ENCODE measurements at places on chromosomes 7 and 10.

DNA sequence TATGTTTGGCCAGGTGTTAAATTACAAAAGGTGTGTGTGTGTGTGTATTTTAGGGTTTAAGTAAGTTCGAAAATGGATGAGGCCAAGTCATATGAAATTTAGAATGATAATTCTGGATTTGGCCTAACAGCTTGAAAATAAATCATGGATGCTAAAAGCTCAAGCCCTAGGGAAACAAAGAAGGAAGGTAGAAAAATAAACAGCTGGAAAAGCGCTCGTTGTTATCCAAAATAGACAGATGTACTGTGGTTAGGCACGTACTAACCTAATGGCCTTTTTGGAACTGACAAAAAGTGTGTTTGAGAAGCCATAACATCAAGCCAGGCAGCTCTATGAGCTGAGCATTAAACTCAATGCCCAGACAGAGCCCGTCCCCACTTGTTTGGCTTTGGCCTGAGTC is 17.5 kb upstream of the PALS2 start:
- DNase-seq, result no peak

GRCh38 chr10:67657775-67658174 is 38.2 kb downstream of the CTNNA3 start:
- no peak for DNase-seq

DNA sequence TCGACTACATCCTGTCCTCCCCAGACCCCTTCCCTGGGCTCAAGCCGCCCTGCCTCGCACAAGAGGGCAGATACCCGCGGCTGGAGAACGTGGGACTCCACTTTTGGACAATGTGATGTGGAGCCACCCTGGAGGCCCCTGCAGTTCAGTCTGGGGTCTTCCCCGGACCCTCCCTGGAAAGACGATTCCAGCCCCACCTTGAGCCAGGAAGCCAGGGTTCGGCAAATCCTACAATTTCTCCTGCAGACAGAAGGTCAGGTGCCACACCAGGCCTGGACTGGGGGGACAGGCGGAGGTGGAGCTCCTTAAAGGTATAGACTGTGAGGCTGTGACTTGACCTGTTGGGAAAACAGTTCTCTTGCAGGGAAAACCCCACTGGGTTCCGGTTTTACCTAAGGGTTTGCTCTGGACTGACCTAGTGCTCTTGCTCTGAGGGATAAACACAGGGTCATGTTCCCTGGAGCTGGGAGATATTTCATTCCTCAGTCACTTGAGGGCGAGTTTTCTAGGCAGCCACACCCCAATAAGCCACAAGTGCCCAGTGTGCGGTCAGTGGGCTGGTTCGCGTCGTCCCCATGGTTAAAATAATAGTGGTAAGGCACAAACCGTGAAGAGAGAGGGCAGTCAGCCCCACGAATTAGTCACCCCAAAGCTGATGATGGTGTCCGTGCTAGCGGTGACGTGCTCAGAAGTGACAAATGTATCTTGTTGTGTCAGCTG is 1.6 kb downstream of the FOXL3 start:
- DNase-seq, result no peak

GRCh38 chr7:100972002-100972347 is 2.6 kb downstream of the MUC12 start:
- DNase-seq, result no peak

GRCh38 chr7:131621652-131622051 is 65.2 kb upstream of the PODXL start:
- no peak for DNase-seq

GRCh38 chr7:102439963-102440795 is 6.8 kb downstream of the ORAI2 start:
- DNase-seq, result no peak

GRCh38 chr10:61000769-61001730 is 57.1 kb upstream of the RHOBTB1 start:
- DNase-seq, result no peak

All from fibroblast of skin of left biceps (primary cell).